Suppressor macrophage treated with lipopolysaccharide for 1 hour (primary cell): ENCODE measurements at places on chromosomes 1 and 21.
A peak's percentile ranks its signal among the peaks of the same experiment; 100 is the strongest.

DNA sequence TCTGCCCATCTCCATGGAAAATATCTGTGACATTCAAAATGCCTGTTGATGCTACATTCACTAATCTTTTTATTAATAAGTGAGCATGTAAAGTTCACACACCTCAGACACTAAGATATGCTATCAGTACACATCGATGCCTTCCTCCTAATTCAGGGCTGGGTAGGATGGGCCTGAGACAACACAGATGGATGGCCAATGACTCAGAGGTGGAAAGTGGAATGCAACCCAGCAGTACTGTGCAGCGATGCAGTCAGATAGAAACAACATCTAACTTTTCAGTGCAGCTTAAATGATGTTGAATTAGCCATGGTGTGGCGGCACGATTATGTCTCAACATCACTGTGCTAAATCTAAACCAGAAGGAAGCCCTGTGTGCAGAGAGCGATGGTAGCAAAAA, 161.6 kb upstream of the KCNJ15 start:
- DNase-seq = no peak

GRCh38 chr21:33441489-33442477, 38.0 kb downstream of the TMEM50B start:
- DNase-seq = peak; percentile 39

DNA sequence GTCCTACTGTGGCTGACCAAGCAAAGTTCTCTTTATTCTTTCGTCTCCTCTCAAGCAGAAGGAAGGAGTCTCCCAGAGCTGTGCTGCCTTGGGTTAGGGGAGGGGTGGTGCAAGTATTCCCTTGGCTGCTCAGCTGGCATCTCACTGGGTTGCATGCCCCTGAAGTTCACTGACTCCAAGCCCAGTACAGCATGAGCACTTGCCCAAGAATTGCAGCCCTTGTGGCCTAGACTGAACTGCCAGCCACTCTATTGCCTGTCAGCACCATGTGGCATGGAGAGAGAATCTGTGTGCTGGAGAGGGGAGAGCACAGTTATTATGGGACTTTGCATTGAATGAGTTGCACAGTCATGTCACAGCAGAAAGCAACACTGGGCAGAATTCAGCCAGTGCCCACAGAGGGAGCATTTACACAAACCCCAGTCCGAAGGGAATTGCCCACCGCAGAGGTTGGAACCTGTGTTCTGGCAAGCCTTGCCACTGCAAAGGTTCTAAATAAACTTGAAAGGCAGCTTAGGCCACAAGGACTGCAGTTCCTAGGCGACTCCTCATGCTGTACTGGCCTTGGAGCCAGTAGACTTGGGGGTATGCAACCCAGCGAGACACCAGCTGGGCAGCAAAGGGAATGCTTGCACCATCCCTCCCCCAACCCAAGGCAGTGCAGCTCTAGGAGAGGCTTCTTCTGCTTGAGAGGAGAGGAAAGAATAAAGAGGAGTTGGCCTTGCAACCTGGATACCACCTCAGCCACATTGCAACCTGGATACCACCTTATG, 28.8 kb downstream of the DR1 start:
- DNase-seq = no peak

DNA sequence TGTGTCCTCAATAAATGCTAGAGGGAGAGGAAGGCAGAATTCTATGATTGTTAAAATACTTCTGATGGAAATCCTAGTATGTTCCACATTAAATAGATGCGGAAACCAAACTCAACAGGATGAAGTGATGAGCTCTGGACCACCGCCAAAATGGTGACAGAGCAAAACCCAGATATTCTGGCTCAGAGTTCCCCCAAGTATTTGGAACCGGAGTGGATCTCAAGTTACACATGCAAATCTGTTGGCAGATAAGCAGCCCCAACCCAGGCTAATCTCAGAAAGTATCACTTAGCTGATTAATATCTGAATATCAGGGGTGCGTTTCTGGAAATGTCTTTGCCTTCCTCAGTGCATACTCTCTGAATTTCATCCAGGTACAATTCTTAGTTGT, 17.4 kb upstream of the GRHL3 start:
- no peak for DNase-seq

- no peak for DNase-seq
Measured at GRCh38 chr1:10059342-10059718, 26.6 kb downstream of the UBE4B start.
